RKO (cell line): ENCODE measurements at places on chromosomes 4 and X.
A peak's percentile ranks its signal among the peaks of the same experiment; 100 is the strongest.

GRCh38 chrX:23742174-23742696, 841 bp downstream of the ACOT9 start:
- peak; percentile 84 for DNase-seq

GRCh38 chr4:30879855-30880598, 159.9 kb downstream of the PCDH7 start:
- DNase-seq = no peak

DNA sequence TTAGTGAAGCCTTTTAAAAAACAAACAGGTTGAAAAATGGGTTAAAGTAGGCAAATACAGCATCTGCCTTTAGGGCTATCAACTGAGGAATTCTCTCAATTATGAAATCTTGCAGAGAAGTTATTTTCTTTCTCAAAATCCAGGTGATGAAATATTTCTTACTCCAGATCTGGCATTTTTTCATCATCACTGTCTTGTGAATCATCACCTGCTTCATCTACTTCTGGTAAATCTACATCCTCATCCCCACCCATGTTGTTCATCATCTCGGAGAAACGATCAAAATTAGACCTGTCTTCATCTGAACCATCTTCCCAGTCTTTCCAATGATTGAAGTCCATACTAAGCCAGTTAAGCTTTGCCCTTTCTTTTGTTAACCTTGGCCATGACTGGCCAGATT, 33.3 kb upstream of the HPF1 start:
- DNase-seq = peak; percentile 22

DNA sequence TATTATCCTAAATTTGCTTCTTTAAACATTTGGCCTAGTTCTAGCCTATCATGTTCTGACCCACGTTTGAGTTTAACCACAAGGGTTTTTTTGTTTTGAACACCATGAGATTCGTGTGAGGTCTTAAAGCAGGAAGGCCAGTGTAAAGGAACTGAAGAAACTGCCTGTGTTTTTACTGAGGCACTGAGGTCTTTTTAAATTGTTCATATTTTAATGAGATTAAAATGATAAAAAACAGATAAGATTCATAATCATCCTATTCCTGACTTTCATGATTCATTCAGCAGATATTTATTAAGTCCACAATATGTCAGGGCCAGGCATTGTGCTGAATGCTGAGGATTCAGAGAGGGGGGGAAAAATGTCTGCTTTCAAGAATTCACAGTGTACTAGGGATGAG, 3.2 kb downstream of the RPS6KA3 start:
- DNase-seq = peak; percentile 22

GRCh38 chrX:153456161-153456560, 10.3 kb upstream of the TREX2 start:
- DNase-seq = no peak

GRCh38 chr4:150368667-150369066, 213.3 kb upstream of the MAB21L2 start:
- no peak for DNase-seq

- DNase-seq = no peak
Measured at GRCh38 chr4:151195801-151196200, 81.2 kb upstream of the PRSS48 start.

DNA sequence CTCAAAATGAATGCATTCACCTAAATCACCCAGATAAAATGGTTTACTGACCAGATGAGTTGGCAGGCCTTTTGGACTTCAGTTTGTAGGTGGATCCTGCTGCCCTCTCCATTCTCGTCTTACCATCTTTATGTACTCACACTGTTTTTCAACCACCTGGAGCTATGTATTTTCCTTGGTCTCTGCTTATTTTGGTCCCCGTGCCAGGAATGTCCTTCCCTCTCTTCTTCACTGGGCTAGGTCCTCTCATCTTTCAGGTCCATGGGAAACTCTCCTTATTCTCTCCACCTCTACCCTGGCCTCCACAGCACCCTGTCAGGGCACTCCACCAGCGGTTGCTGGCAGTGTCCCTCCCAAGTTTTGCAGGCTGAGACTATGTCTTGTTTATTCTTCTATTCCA, 2.6 kb downstream of the GPRIN3 start:
- DNase-seq = no peak

GRCh38 chr4:48109413-48110263, 24.4 kb downstream of the TXK start:
- DNase-seq = peak; percentile 57

DNA sequence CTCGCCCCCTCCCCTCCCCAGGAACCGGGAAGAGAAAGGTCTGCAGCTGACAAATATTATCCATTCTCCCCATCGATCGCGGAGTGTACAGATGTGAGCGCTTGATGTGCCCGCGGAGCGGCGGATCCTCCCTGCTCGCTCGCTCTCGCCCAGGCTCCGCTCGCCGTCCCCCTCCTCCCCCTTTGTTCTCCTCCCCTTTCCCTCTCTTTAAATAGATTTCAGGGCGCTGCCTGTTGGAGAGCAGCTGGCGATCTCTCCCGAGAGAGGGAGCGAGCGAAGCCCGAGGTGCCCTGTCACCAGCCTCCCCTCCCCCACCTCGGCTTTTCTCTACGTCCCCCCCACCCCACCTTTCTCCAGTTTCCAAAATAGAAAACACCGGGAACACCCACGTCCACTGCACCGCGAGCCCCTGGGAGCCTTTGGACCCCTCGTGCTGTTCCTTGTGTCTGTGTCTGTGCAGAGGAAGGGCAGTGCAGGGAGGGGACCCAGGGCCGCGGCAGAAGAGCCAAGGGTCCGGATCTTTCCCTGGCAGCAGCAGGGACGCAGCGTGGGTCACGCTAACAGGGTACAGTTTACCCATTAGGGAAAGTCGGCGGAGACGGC, 56.6 kb upstream of the BCOR start:
- peak; percentile 59 for DNase-seq

DNA sequence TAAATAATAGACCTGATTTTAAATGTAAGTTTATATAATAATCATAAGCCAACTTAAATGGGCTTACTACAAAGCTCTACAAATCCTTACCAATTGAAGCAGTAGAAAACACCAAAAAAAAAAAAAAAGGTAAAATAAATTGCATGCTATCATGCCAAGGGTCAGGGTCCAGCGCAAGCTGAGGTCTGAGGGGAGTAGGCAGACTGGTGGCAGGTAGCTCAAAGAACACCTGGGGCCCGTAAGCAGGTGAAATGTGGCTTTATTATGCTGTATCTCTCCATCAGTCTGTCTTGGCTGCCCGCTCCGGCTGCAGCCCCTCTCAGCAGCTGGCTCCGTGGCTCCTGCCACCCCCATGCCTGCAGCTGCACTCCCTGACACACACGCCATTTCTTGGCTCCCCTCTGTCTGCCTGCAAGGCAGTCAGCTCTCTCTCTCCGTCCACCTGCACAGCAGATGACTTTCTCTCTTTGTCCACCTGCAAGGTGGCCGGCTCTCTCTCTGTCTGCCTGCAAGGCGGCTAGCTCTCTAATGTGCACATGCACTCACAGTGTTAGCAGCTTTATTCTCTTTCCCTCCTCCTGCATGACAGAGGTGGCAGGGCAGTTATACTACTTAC, 209.4 kb upstream of the UGT8 start:
- no peak for DNase-seq

DNA sequence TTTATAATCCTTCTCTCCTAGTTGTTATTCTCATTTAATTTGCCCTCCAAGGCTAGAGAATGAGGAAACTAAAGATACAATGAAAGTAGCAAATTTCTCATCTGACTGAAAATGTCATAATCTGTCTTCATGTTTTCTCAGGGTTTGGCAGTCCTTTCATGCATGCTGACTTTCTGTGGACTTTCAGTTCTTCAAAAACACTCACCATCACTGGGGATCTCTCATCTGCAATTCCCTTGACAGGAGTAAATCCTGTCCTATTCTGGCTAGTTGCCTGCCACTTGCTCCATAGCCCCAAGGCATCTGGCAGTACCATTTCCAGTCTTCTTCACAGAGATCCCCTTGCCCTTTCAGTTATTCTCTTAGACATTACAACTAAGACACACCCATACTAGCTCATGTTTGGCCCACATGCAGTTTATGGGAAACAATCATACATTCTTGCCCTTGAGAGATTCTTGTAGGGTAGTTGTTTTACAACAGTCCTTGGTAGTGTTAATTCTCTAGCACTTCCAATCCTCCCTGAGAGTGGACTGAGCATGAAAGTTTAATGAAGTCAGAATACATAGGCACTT, 449.7 kb upstream of the KLHL4 start:
- DNase-seq = no peak

GRCh38 chrX:74902806-74903205, 22.4 kb downstream of the NEXMIF start:
- no peak for DNase-seq

- no peak for DNase-seq
Measured at GRCh38 chr4:151674804-151675391, 85.9 kb downstream of the GATB start.

GRCh38 chr4:148004228-148004857, 272.5 kb downstream of the ARHGAP10 start:
- no peak for DNase-seq

DNA sequence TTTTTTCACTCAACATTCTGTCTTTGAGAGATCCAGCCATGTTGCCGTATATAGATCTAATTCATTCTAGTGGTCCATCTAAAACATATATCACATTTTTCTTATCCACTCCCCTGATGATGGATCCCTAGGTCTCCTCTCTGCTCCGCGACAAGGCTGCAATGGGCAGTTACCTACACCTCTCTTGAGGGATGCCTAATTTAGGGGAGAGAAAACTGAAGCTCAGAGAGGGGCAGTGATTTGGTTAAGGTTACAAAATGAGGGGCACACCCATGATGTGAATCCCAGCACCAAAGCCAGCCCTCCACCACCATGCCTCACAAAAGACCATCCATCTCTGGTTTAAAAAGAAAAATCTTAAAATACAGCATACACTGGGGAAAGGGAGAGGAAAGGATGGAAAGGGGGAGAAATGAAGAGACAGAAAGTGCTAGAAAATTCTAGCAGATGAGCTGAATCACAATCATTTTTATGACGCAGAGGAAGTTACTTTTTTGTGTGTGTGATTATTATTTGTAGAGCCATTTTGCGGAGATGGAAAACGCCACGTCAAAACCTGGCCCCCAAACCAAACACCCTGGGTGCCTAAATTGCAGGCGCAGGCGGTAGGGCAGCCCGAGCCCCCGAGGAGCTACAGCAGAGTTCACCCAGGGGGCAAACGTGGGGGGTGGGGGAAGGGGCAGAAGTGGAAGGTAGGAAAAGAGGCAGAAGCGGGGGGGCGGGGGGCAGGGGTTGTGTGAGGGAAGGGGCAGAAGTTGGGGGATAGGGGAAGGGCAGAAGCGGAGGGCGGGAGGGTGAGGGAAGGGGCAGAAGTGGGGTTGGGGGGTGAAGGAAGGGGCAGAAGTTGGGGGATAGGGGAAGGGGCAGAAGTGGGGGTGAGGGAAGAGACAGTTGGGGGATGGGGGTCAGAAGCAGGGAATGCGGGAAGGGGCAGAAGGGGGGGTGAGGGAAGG, 1.3 kb upstream of the TSPYL2 start:
- no peak for DNase-seq

DNA sequence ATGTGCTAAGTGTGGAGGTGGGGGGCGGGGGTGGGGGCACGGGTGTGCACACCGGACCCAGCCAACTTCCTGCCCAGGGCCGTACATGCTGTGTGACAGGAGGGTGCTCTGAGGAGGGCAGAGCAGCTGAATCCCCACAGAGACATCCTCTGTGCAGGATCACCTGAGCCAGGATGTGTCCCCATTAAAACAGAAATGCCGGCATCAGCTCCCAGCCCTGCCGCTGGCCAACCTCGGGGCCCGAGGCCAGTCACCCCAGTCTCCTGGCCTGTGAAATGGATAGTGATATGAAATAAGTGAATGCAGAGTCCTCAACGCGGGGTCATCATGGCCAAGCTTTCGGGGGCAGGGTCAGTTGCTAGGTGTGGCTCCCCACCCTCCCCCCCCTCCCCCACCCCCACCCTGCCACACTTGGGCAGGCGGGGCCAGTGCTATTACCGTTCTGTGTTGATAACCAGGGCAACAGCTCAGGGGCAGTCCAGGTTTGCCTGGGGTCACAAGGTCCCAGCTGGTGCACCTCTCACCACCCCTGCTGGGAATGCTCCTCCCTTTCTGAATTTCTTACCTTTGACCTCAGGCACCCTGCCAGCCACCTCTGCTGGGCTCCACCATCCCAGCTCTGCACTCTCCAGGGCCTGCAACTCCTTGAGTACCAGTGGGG, 227.2 kb upstream of the PSAPL1 start:
- DNase-seq = no peak

GRCh38 chrX:96704629-96705028, 20.0 kb downstream of the DIAPH2 start:
- no peak for DNase-seq

GRCh38 chrX:52988985-52989917, 30.9 kb upstream of the FAM156A start:
- DNase-seq = peak; percentile 40

DNA sequence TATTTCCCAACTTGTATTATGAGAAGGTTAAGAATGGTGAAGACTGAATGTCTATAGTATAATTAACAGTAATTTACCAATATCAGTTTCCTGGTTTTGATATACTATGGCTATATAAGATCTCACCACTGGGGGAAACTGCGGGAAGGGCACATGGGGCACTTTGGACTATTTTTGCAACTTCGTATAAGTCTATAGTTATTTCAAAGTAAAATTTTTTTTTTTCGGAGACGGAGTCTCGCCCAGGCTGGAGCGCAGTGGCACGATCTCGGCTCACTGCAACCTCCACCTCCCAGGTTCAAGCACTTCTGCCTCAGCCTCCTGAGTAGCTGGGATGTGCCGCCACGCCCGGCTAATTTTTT, 46.1 kb downstream of the CXorf58 start:
- no peak for DNase-seq

DNA sequence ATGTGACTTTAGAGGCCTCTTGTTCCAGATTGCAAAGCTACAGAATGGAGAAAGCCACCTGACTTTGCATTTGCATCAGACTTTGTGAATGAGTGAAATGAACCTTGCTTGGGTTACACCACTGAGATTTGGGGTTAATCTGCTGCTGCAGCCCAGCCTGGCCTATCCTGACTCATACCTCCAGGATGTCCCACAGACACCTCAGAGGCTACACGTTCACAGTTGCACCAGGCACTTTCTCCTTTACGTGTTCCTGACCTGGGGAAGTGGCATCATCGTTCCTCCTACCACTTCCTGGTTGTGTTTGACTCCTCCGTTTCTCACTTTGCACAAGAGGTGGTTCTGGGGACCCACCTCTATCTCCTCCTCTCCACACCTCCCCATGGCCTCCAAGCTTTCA, 9.2 kb upstream of the SORCS2 start:
- no peak for DNase-seq

GRCh38 chr4:48692897-48693296, 87.2 kb downstream of the FRYL start:
- DNase-seq = no peak

- DNase-seq = no peak
Measured at GRCh38 chrX:2974961-2975360, 31.4 kb upstream of the ARSH start.

- no peak for DNase-seq
Measured at GRCh38 chr4:39406763-39407583, at the start of gene KLB. Gene KLB, plus strand, starts transcription at chr4:39406930. Its CDS starts 20 bp downstream, at chr4:39406950.

GRCh38 chrX:46703980-46704379, 54.9 kb downstream of the SLC9A7 start:
- DNase-seq = no peak

GRCh38 chrX:19609541-19609940, 94.2 kb upstream of the MAP3K15 start:
- DNase-seq = no peak

- DNase-seq = no peak
Measured at GRCh38 chr4:89496851-89497250, 189.3 kb upstream of the GPRIN3 start.
